ENCODE measurements at places on chromosomes 2 and 18.

- no peak for DNase-seq
Observed at GRCh38 chr2:179946810-179947615, 60.1 kb downstream of the CWC22 start.

- DNase-seq, result no peak
Observed at GRCh38 chr2:240920783-240921231, 14.7 kb downstream of the CROCC2 start.

DNA sequence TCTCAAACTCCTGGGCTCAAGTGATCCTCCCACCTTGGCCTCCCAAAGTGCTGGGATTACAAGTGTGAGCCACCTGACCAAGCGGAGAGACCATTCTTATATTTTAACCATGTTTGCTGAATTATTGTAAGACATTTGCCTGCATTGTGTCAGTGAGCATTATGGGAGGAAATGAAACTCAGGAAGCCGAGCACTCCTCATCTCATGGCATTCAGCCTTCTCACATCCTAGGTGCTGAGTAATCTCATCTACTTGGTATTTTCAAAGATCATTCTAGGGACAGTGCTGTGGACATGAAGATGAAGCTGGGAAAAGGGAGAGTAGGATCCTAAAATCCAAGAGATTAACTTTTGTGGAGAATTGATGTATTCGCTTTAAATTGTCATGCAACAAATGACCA is 66.1 kb downstream of the NAPG start:
- no peak for DNase-seq

- DNase-seq, result no peak
Observed at GRCh38 chr2:6392966-6393365, 472.7 kb downstream of the CMPK2 start.

- DNase-seq, result no peak
Observed at GRCh38 chr2:136527560-136527959, 237.8 kb upstream of the THSD7B start.

DNA sequence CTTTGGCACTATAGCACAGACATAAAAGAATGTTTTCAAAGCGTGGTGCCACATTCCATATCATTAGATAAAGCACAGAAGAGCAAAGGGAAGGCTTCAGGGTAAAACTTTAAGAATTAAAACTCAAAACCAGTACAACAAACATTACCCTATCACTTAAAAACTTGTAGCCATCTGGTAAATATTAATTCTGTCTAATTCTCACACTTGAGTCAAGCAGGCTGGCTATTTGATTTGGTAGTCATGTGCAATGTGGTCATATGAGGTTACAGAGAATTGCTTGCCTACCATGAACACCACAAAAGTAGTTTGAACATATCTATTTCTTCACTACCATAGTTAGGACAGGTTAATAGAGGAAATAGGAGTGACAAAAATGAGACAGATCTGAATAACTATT is 244.9 kb downstream of the IRS1 start:
- DNase-seq, result no peak

- no peak for DNase-seq
Observed at GRCh38 chr2:69566669-69567068, 76.9 kb downstream of the AAK1 start.

- no peak for DNase-seq
Observed at GRCh38 chr18:61333271-61333745, at the start of gene CDH20. CDH20 (plus strand) TSS chr18:61333430.

DNA sequence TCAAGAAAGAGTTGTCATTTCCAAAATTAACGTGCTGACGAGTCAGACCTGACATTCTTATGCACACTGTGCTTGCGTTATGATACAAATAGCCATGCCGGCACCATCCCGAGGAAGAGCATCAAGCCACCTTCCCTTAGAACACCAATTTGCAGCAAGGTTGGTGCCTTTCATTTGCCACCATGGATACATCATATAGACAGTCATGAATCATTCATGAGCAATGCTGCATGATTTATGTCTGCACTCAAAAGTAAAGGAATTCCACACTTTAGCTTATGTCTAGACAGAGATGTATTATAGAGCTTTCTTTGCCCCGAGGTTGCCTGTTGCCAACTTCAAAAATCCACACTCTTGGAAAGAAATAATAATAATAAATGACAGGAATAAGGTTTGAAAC is 166.9 kb downstream of the VWC2L start:
- DNase-seq, result no peak

- DNase-seq, result no peak
Observed at GRCh38 chr2:47304654-47305053, 98.3 kb upstream of the MSH2 start.

DNA sequence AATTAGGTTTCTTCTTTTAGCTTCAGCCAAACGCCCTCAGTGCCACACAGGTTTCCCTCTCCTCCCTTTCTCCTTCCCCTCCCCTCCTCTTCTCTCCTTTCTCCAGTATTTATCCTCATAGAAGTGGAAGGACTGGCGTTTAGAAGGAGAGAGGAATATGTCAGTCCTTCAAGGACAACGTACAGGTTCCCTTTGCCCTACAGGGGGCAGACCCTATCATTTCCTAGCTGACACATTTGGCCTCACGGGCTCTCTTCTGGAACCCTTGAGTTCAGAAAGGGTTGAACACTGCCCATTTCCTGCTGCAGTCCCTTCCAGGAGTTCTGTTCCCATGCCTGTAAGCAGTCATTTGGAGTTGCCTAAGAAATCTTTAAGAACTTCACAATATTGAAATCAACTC is 46.1 kb downstream of the CDCA7 start:
- no peak for DNase-seq

DNA sequence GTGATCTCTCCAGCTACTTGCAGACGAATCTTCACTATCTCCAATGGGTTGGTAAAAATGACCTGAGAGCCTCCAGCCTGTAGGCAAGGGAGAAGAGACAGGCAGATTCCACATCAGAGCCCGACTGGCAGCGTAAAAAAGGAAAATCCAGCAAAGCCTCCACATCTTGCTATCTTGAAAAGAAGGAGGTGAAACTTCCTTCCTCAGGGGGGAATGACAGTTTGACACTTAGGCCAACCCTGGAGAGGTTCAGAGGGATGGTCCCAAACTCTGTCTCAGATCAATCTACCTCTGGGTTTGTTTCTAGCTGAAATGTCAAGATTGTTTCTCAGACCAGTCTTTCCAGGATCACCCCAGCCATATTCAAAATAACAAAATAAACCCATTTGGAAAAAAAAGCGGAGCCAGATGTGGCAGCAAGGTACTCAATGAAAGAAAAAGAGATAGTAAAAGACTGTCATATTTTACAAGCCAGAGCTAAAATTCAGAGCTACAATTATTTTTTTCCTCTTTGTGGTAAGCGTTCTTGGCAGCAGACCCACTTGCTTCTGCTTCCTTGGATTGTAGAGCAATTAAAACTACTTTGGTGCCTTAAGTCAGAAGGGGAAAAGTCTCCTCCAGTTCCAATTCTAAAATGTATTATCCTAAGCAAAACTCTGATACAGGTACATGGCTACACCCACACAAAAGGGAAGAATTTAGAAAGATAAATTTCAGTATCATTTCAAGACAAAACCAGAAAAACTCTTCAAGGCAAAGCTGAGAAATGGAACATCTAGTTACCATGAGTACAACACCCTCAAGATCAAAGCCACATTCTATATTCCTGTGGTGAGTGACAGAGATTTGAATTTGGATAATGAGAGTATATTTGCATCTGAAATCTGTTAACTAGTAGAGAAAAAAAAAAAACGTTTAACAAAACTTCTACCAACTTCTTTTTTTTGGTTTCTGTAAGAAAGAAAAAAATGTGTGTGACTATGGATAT is 100.1 kb downstream of the SLC25A12 start:
- no peak for DNase-seq

- DNase-seq, result no peak
Observed at GRCh38 chr18:62643181-62643580, 72.2 kb upstream of the PHLPP1 start.

DNA sequence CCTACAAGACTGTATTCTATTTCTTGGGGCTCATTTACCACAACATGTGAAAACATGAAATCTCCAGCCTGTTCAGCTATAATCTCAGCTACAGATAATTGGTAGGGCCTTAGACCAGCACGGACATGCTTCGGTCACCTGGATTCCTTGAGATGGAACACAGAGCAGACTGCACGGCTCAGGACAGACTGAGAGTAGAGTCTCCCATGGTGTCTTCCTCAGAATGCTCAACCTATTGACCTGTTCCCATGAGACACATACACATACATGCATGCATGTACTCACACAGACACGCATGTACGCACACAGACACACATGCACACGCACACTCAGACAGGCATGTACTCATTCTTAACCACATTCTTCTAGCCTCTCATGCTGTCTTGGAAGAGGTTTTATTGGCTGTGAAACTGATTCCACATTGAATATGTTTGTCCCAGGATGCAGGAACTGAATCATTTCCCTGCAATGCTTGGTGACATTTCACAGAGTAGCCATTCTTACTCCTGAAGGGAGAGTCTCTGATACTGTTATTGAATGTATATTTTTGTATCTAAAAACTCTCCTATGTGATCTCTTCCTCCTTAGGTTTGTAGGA is 23.5 kb upstream of the BZW1 start:
- DNase-seq, result no peak

- no peak for DNase-seq
Observed at GRCh38 chr2:30368258-30368657, 78.8 kb upstream of the LCLAT1 start.

DNA sequence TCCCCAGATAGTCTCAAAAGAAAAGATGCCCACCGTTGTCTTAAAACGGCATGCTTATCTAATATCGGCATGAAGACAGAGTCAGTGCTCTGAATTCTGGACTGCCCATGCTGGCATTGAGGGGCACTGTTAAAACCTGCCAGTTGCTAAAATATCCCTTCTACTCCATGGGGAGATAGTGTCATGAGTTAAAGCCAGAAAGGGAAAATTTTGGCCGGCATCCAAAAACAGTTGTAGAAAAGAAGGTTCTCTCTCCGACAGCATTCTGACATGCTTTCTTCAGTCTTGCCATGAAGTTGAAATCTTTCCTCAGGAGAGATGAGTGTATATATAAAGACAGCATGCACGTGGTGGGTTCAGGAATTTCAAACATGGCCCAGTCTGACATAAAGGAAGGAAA is 401.3 kb upstream of the PIK3C3 start:
- no peak for DNase-seq

- DNase-seq, result no peak
Observed at GRCh38 chr18:3305354-3305762, 43.4 kb downstream of the MYL12B start.

- DNase-seq, result no peak
Observed at GRCh38 chr2:174263997-174264396, 15.7 kb upstream of the OLA1 start.

DNA sequence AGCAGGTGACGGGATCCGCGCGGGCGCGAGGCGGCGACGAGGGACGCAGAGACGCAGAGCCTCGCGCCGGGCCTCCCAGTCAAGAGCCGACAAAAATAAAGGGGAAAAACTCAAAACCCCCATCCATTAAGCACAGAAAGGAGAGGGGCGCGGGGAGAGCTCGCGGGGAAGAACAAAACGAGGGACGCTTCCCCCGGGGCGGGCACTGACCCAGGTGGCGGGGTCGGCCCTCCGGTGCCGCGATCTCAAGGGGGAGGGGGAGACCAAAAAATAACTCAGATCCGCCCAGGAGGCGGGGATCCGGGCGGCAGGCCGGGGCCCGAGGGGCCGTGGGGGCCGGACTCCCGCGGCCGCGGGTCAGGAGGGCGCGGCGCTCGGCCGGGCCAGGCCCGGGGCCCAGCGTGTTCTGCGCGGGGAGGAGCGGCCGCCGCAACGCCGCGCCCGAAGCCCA is 597 bp downstream of the RNF103 start:
- DNase-seq, result peak; percentile 41

DNA sequence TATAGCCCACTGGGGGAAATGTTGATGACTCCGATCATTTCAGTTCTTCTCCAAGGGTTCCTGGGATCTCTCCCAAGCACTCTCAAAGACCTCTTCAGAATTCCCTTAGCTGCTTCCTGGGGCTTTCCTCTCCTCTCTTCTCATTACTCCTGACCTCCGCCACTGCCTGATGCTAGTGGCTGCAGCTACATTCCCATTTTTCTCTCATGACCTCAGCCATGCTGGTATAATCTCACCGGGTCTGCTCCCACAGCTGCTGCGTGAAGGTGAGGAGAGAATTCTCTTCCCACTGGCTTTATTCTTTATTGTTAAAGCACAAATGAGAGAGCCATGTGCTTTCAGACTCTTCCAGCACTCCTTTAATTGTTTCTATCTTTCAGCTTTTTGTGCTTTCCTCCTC is 312.0 kb upstream of the ETAA1 start:
- DNase-seq, result no peak

DNA sequence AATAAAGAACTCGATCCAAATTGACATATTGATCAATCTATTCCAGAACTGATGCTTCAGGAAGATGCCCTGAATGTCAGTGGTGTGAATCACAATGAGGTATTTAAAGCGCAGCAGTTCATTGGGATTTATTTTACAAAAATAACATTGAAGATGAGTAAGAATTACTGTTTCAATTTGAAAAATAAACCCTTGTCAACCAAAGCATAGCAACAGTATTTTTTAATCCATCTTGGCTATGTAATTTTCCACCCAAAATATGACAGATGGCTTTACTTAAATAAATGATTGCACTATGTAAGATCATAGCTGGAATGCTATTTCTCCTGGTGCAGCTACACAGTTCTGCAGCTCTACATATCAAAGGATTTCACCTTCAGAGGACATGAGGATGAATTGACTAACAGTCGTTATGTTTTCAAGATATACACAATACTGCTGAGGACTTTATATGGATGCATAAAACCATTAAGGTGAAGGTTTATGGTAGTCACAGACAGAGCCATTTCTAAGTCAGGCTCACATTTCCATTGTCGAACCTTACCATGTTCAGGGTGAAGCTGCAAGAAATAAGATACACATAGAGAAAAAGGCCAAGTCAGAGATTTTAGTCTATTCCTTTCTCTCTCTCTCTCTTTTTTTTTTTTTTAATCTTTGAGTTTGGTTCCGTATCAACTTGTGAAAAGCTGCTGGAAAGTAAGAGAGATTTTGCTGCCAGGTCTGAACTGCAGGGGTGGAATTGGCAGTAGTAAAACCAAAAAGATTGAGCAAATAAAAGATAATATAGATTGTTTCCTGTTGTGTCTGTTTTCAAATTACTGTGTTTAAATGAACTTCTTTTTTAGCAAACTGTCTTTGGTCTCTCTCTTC is 398.0 kb upstream of the CDH20 start:
- no peak for DNase-seq

DNA sequence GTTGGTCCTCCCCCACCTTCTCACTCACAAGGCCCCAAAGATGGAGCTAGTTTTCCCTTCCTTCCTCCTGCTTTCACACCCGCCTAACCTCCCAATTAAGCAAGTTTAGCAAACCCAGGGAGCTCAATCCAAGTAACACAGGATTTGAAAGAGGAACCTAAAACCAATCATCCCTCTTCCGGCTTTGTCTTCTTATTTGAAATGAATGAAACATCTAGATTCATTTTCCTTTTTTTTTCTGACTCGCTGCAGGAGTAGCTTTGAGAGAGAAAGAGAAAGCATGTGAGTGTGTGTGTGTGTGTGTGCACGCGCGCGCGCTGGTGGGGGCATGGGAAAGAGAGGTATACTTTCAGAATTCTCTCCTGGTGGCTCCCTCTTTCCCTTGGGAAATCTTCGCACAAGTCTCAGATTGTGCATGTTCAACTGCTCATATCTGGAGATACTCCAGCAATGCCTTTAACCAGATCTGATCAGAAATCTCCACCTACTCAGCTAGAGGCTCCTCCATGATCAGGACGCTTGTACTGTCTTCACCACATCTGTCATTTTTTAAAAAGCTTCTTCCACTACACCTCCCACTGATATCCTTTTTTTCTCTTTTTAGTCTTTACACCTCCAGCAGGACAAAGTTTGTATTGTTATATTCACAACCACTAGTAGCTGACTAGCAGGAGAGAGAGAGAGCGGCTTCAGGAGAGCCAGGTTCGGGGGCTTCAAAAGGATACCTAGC is 1.7 kb downstream of the SLC8A1 start:
- no peak for DNase-seq
